ENCODE measurements at places on chromosomes 3 and 15. TPM values are rescaled to one million over a fixed set of nuclear protein-coding genes. Genes with fewer than 3 reads are reported as not detected.

Gene NR1I2
- total RNA-seq: not detected

Gene SLC6A1
- total RNA-seq: not detected

Gene CLEC3B
- total RNA-seq: not detected

Gene APBA2
- 16.6 TPM for total RNA-seq

Gene CHDH
- total RNA-seq: 2.6 TPM

Gene RPL35A
- 1,088 TPM for total RNA-seq

Gene FBLN2
- total RNA-seq: 1.5 TPM

Gene FGD5
- not detected for total RNA-seq

Gene SEMA6D
- not detected for total RNA-seq

Gene ADGRG7
- total RNA-seq: not detected

Data from A549 treated with DMSO at 1 μM for 4 hours (cell line).